ENCODE measurements at places on chromosomes 4 and X.
A peak's percentile ranks its signal among the peaks of the same experiment; 100 is the strongest.

DNA sequence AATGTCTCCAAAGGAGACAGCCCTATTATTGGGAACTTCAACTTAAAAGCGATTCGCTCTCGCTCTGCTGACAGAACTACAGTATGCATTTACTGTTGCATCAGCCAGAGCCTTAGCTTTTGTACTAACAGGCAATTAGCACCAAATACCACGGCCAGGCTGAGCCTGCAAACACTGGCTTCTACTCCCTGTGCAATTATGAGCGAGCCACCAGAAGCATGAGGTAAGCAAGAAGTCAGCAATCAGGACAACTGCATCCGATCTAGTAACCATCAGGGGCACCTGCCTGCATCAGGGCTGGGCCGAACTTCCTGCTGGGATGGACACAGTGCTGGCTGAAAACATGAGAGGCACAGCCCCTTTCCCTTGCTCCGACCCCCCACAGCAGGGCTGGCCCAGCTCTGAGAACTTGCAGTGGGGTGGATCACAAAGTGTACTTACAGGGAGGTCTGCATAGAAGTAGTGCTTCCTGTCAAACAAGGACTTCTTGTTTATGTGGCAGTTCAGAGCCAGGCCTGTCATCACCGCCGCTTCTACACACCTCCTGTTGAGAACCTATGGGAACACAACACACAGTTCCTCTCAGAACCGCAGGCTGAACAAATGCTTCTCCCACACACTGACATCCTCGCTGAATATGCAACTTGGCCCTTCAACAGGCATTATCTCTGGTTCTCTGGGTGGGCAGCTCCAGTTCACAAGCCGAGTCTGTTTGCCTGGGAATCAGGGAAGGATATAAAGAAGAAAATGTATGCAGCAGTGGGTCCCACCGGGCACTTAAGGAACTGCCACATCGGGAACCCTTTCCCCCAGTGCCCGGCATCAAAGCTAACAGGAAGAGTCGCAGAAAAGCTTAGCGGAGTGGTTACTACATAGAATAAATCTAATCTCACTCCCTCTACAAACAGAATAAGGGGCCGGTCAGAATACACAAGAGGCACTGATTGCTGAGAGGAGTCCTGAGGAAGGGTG lies 41.5 kb downstream of the GATB start:
- no peak for DNase-seq

- DNase-seq: no peak
Observed at GRCh38 chrX:49784747-49785280, 44.3 kb upstream of the PAGE4 start.

DNA sequence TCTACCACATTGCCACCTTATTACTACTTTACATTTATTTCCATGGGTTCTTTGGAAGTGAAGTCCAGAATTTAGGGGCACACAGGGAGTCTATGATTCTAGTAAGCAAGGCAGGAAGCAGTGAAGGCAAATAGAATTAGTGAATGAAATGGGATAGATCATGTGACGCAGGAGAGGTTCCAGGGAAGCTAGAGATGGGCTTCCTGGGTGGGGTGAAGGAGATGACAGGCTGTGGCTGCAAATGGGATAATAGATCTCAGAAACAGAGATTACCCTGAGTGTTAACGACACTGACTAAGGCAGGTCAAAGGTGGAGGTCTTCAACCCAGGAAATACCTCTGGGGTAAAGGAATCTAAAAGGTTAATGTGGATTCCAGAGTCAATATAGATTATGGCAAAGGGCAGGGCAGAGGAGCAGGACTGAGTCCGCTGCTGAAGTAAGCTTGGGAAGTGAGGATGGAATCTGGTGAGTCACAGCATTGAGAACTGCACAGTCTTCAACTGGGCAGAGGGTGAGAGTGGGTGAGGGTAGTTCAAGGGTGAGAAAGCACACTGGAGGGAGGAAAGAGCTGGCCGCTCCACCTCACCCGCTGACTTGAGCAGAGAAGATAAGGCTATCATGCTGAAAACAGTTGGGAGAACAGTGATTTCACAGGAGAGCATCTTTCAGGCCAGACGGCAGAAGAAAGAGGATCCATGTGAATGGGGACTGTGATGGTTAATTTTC lies 70.8 kb downstream of the ANXA3 start:
- DNase-seq: peak; percentile 39

DNA sequence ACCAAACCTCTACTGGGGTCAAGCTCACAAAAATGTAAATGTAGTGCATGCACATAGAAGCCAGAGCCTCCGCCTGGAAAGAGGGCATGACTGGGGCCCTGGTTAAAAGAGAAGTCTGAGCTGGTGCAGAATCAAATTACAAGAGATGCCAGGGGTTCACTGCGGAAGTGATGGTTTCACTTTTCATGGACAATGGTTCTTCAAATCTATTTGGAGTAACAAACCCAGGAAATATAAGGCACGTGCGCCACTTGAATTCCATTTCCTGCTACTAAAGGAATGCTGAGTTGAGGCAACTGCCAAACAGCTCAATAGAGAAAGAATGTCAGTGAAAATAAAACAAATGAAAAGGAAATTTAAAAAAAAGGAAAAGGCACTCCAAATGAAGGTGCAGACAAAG lies 79.8 kb downstream of the FUNDC1 start:
- DNase-seq: no peak

- no peak for DNase-seq
Observed at GRCh38 chr4:21757248-21757647, 191.3 kb downstream of the KCNIP4 start.
